ENCODE measurements at places on chromosomes 12 and 14.

GRCh38 chr14:75969126-75969525 lies 12.7 kb downstream of the TGFB3 start:
- DNase-seq = no peak

DNA sequence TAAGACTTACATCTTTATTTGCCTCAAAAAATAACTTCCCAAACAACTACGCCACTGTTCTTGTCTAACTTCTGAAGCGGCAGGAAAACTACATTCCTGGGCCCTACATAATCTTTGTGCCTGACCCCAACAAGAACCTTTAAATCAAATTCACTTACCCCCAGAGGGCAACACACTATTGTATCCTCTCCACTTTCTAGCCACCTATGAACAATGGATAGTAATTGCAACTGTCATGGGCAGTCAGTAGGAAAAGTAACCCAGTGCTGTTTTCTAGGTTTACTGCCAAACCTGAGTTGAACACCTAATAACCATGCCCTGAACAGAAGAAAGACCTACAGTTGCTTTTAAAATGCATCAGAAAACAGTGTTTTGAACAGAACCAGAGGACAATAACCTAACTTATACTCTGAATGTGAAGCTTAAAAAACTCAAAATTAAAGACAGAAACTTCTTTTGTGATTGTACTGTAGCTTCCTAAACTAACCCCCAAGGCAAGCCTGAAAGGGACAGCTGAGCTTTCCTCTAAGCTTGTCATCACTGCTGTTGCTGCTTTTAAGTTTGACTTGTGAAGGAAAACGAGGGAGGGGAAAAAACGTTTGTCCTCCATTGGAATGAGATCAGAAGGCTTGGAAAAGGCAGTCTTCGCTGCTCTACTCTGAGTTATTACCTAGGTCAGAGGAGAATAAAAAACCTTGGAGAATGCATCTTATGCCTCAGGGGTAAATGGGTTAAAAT lies 195.7 kb downstream of the SOX5 start:
- no peak for DNase-seq

- DNase-seq = no peak
These were observed 39.9 kb downstream of the TMTC1 start for GRCh38 chr12:29743801-29744200.

DNA sequence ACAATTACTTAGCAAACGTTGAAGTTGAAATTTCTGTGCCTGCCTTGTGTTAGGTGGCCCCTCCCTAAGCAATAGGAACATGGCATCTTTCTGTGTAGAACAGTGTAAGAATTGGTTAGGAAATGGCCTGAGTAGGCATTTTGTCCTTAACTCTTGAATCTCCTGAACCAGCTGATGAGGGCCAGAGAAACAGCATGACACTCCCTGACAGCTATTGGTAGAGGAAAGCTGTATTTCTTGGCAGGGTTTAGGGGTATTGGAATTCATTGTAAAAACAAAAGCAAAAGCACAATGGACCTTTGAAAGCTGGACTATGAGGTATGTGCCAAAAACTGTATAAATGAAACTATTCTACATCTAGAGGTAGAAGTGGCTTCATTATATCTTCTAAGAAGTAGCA lies 40.6 kb upstream of the LRTM2 start:
- DNase-seq = no peak

DNA sequence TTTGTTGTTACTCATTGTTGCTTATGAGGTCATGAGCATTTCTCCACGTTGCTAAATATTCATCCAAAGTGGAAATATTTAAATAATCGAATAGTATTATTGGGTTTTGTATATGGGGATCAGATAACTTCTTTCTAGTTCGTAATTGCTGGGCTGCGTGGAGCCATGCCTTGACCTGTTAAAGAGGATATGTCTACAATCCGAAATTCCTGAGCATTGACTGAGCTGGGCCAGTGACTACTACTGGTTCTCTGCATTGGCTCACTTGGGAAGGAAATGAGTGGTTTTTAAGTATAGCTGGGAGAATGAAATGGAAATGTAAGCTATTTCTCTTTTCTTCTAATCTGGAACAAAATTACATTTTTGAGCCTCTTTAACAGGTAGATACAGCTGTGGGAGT lies 163.2 kb downstream of the RPL10L start:
- DNase-seq = no peak

GRCh38 chr12:111434680-111435338 lies 29.1 kb downstream of the SH2B3 start:
- DNase-seq = peak; percentile 56

DNA sequence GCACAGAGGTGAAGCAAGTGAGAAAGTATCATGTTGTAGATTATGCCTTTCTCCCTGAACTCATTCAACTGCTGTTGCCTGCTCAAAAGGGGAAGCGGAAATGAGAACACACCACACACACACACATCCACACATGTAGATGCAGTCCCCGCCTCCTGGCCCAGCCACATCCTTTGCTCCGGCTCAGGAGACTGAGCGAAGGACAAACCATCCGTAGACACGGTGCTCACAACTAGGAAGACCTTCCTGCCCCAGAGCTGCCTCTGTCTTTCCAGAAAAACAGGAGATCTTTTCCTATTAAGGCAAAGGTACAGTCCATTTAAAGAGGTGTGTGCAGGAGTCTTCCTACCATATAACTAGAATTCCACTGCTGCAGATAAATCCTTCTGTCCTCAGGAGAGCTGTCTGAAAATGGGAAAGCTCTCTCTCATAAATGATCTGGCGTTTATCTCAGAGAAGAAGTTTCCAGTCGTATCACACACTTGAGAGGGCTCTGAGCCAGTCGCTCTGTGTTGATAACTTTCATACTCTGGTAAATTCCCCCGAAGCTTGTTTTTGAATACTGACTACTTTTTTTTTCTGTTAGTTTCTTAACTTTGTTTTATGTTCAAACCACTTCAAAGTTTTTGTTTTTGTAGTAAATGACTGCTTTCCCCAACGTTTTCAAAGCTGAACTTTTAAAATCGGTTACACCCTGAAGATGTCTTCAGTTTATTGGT lies at the start of gene TESPA1:
TESPA1 (minus strand) TSS at position 105 of the 719 bp plus-strand sequence. CDS start 10,200 bp downstream, outside the sequence.
- DNase-seq = peak; percentile 72

DNA sequence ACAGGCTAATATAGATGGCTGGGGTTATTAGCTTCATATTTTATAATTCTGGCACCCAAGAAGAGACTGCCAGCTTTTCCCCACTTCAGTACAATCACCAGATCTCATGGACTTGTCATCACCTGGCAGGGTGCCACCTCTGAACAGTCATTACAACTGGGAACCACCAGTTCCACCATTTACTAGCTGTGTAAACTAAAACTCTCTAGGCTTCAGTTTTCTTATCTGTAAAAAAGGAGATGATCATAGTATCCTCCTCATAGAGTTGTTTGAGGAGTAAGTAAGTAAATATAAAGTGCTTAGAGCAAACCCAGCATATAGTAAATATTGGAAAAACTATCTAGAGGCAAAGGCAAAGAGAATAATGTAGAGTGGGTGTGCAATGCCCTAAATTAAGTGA lies 19.3 kb downstream of the CPNE8 start:
- DNase-seq = peak; percentile 39

GRCh38 chr12:15005064-15005463 lies 32.2 kb downstream of the PDE6H start:
- DNase-seq = no peak

GRCh38 chr12:95674631-95675030 lies 115.9 kb downstream of the NTN4 start:
- no peak for DNase-seq
